Activated CD4-positive, CD25-positive, alpha-beta regulatory T cell (primary cell): ENCODE measurements at places on chromosomes 1 and 21.

- DNase-seq: no peak
Observed at GRCh38 chr1:232404981-232405731, 224.8 kb downstream of the SIPA1L2 start.

DNA sequence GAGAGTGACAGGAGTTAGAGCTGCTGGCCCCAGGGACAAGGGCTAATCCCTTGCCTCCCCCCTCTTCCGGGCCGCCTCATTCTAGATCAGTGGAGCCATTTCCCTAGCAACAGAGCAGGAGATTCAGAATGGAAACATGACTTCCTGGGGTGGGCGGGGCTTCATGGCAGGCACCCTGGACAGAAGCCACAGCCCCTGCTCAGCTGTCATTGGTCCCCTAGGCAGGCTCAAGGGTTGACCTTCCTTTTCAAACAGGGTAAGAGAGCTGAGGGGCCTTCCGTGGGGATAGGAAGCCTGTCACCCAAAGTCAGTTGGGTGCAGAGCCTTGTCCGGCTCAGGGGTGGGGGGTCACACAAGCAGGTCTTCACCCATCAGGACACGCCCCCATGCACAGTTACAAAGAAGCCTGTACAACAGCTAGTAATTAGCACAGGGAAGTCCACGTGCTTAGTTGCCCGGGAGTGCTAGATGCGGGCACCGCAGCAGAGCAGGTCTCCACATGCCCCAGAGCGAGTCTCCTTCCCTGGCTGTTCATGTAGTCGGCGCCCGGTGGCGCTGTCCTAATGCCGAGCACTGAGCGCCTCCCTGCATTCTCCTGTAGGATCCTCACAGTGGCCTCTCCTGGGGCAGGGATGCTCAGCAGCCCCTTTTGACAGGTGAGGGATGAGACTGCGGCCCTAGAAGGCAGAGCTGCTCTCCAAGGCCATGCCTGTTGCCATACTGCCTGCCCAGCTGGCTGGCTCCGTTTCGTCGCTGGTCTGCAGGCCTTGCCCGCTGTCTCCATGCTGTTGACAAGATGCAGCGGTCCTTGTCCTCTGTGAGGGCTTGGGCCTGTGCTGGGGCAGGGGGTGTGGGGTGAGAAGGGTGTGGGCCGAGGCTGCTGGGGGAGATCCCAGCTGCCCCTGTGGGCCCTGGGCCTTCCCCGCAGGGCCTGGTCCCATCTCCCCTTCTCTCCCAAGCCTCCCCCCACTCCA lies 5.1 kb downstream of the TMEM201 start:
- no peak for DNase-seq

DNA sequence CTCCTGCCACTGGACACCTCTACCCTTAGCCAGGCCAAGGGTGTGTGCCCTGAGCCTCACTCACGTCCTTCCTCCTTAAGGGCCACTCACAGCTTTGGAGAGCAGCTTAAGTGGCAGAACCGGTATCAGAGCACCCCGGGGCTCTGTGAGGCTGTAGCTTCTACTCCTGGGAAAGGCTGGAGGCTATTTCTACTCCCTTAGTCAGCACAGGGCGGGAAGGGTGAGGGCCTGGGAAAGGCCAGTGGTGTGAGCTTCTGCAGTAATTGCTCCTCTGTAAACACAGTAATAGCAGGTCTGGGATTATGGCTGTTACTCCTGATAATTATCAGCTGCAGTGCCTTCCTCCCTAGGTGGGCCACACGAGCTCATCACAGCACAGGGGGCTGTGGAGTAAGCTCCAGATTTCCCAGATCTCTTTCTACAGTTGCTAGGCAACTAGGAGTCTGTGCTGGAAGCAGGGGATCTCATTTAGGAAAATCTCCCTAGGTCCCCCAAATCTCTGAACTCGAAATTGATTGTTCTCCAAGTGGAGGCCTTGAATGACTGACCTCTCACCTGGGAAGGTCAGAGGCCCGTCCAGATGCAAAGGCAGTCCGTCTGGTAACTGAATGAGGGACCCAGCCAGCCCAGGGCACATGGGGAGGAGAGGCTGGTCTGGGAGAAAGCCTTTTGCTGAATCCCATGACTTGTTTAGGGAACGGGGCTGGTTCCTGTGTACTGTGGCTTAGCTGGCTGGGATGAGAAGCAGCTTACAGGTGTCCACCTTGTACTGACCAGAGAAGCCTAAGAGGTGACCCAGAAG lies 29.3 kb downstream of the IER5 start:
- no peak for DNase-seq

DNA sequence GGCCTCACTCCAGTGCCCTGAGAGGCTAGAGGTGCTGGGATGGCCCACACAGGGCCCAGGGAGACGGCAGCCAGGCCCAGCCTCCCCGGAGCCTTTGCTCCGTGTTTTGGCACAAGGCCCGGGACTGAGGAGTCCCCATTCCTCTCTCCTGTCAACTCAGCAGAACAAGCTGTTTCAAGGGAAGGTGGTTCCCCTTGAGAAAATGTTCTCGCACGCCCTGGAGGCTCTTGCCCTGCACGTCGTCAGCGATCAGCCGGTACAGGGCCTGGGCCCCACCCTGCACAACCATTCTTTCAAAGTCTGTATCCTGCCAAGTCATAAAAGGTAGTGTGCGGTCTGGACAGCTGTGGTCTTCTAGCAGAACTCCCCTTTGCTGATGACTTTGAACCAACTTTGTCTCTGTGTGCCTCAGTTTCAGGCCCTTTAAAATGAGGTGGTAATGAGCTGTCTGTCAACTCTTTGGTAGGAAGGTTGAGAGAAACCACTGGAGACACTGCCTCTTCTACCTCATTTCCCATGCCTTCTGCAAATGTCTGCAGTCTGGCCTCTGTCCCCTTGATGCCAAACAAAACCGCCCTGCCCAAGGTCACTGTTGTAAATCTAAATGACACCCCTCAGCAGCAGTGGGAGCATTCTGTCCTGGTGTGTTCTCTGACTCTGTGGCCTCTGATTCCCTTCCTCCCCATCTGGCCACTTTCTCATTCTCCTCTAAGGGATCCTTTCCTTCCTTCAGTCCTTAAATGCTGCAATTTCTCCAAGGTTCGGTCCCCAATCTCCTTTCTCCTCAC lies 138.6 kb upstream of the JUN start:
- no peak for DNase-seq

DNA sequence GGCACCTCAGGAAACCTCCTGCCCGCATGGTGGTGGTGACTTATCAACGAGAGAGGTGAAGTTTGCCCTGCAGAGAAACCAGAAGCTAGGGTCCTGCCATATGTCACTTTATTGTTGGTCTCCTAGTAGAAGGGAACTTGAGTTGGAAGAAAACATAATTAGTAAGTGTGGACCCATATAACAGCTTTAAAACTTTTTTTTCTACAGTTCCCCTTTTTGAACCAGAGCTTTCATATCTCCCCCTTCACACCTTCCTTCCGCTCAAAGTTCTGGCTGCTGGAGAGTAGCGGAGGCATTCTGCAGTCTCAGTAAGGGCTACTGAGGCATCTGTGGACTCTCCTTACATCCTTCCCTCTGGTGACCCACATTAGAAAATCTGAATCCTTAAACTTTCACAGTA lies 48.9 kb downstream of the PHC2 start:
- no peak for DNase-seq

DNA sequence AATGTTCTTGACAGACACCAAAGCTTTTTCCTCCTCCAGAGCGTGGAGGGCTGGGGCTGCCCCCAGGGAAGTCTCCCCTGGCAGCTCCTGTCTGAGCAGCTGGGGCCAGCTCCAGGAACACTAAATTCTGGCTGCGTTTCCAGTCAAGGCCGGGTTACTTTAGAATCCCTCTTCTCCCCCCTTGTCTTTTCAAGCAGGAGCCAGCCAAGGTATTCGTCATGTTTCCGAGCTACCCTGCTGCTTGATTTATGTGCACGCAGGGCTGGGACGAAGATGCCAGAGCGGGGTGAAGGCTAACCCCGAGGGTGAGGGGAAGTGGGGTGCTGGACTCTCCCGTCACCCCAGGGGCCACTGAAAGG lies 68.1 kb upstream of the ANGPTL1 start:
- DNase-seq: no peak

- DNase-seq: no peak
Observed at GRCh38 chr1:233373226-233373625, 45.7 kb downstream of the MAP3K21 start.

GRCh38 chr21:26135520-26135919 lies 35.0 kb downstream of the APP start:
- no peak for DNase-seq

- no peak for DNase-seq
Observed at GRCh38 chr1:66925558-66925910, 744 bp downstream of the MIER1 start.
